Anterior cingulate cortex (tissue), 58 donors: ENCODE measurements at places on chromosomes 2 and 18.

DNA sequence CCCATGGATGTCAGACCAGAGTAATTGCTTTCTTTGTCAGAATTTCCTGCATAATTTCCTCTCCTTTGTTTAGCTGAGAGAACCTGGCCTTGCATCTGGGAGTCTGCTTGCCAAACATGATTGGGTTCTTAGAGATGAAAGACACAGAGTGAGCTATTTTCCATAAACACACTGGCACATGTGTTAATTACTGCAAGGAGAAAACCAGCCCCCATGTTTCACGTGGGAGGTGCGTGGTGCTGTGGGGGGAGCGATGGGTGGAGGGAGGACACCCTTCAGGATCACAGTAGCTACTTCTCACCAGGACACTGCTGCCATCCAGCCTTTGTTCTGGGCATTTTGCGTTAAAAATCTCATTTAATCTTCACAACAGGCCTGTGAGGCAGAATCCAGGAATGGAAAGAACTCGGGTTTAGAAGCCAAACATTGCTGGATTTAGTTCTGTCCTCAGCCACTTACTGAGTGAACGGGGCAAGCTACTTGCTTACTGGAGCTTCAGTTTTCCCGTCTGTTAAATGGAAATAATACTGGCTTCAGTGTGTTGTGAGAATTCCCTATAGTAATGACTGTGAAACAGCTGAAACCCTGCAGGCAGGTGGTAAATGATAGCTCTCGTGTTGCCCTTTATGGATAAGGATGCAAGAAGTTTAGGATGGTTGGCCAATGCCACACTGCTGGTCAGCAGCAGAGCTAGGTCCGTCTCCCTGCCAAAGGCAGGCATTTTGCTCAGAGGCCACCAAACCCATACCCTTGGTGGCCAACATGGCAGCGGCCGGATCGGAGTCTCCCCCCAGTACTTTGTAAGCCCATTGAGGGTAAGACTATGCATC, 100.1 kb upstream of the ASAP2 start:
- no peak for DNase-seq

DNA sequence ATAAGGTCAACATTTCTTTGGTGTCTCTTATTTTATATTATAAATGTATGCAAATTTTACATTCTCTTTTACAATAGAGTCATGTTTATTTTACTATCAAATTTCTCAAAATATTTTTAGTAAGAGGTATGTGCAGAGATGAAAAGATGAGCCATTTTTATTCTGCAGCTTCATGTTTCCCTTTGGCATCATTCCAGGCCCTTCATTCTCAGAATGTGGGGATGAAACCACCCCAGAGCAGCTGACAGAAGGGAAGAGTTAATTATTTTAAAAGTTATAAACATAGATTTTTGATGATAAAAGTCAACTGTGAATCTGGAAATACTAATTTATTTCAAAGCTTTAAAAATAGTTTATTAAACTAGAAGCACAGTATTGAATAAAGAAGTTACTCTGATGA, 12.8 kb upstream of the FSHR start:
- DNase-seq: no peak

- DNase-seq: no peak
Measured at GRCh38 chr2:158484892-158485556, 28.3 kb downstream of the PKP4 start.

GRCh38 chr2:102172745-102173144, 14.1 kb upstream of the IL1RL2 start:
- no peak for DNase-seq

GRCh38 chr2:64396551-64396950, 57.4 kb upstream of the LGALSL start:
- no peak for DNase-seq

GRCh38 chr2:65525616-65526231, 93.3 kb upstream of the SPRED2 start:
- no peak for DNase-seq

- DNase-seq: no peak
Measured at GRCh38 chr2:145724311-145724898, 1204.5 kb upstream of the ZEB2 start.

DNA sequence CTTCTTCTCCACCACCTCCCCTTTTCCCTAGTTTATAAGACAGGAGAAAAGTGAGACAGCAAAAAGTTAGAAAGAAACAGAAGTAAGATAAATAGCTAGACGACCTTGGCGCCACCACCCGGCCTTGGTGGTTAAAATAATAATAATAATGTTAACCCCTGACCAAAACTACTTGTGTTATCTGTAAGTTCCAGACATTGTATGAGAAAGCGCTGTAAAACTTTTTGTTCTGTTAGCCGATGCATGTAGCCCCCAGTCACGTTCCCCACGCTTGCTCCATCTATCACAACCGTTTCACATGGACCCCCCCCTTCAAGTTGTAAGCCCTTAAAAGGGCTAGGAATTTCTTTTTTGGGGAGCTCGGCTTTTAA, 1.5 kb upstream of the BUB1 start:
- DNase-seq: no peak

GRCh38 chr2:9238591-9239326, 32.1 kb downstream of the ASAP2 start:
- no peak for DNase-seq

DNA sequence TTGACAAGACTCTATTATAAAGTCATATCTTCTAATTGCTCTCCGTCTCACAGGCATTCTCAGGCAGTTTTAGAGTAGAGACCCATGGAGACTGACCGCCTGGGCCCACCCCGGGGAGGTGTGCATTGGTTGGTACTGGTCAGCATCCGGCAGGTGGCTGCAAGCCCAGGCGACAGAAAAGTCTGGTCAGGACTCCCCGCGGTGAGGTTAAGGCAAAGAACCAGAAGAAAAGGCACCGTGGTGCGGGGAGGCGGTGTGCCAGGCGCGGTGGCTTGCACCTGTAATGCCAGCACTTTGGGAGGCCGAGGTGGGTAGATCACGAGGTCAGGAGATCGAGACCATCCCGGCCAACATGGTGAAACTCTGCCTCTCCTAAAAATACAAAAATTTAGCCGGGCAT, 32.5 kb downstream of the AMER3 start:
- DNase-seq: no peak

DNA sequence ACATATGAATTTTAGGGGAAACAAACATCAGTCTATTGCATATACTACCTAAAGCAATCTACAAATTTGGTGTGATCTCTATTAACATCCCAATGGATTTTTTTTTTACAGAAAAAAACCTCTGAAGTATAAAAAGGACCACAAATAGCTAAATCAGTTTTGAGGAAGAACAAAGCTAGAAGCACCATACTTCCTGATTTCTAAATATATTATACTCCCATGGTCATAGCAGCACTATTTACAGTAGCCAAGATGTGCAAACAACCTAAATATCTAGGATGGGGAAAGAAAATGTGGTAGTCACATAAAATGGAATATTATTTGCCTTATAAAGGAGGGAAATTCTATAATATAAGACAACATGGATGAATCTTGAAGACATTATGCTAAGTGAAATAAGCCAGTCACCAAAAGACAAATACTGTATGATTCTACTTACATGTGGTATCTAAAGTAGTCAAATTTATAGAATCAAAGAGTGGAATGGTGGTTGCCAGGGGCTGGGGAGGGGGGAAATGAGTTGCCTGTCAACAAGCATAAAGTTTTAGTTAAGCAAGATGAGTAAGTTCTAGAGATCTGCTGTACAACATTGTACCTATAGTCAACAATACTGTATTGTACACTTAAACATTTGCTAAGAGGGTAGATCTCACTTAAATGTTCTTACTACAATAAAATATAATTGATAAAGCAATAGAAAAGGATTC, 17.6 kb upstream of the CASP8 start:
- DNase-seq: no peak

DNA sequence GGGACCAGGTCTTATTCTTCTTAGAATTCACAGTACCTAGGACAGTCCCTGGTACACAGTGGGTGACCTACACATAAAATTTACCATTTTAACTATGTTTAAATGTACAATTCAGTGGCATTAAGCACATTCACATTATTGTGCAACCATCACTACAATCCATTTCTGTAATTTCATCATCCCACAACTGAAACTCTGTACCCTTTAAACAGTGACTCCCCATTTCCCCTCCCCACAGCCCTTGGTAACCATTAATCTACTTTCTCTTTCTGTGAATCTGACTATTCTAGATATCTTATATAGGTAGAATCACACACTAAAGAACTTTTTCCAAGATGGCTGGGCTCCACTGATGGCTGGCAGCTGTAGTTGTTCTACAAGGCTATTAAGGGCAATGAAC, 41.6 kb downstream of the GFPT1 start:
- no peak for DNase-seq

DNA sequence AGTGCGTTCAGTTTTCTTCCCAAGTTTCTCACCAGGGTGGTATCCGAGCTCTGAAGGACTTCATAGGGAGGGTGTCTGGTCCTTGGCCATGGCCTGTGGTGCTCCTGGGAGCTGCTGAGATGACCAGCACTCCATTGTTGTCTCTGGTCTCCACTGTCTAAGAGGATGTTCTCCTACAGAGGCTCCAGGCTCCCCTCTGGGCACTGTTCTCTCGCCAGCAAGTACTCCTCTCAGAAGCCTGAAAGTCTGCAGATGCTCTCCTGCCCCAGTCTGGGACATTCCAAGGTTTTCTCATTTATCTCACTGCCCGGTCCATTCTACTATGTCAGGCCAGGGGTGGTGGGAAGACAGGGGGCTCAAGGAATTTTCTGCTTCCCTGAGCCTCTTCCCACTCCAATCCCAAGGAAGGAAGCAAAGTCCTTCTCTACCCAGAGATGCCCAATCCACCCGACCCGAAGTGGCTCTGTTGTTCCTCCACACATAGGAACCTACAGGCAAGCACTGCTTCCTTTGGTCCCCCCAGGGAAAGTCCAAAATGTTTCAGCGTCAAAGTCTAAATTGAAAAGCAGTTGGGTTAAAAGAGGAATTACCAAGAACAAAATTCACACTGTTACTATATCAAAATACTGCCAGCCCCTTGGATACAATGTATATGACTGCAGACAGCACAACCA, 110.5 kb downstream of the GYPC start:
- DNase-seq: no peak

GRCh38 chr2:202679980-202680379, 45.2 kb downstream of the FAM117B start:
- DNase-seq: no peak

DNA sequence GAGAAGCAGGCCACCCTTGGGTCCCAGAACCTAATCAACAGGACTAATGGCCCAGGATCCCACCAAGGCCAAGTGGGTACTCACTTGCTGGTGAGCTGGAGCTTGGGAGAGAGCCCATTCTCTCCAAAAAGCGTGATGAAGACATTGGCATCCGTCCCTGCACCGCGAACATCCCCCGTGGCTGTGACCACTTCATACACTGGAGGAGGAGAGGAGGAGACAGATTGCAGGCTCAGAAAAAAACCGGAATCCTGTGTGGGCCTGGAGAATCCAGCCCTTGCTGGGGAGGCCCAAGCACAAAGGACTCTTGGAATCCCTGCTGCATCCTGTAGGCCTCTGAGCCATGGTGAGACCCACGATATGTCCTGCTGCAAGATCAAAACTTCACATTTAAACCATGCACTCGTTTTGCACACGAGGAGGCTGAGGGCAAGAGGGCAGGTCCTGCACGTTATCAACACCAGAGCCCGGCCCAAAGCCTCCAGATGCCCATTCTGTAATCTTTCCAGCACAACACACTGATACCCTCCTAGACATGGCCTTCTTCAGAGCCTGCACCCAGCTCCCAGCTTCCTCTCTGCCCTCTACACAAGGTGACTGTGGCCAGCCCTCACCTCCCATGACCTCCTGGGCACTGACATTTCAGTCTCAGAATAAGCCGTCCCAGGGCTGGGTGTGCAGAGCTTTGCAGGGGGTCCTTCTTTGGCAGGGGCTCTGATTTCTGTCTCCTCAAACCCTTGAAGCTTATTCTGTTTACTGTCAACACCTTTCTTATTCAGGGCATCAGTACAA, 7.8 kb downstream of the LOXHD1 start:
- DNase-seq: no peak

- no peak for DNase-seq
Measured at GRCh38 chr2:9774266-9774665, 69.0 kb upstream of the TAF1B start.

DNA sequence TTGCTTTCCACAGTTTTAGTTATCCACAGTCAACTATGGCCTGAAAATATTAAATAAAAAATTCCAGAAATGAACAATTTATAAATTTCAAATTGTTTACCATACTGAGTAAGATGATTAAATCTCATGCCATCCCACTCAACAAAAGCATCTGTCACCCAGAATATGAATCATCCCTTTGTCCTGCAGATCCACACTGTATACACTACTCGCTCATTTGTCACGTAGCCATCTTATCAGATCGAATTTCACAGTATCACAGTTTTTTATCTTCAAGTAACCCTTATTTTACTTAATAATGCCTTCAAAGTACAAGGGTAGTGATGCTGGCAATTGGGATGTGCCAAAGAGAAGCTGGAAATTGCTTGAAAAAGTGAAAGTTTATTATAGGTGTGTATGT, 291.8 kb upstream of the LRATD1 start:
- no peak for DNase-seq

DNA sequence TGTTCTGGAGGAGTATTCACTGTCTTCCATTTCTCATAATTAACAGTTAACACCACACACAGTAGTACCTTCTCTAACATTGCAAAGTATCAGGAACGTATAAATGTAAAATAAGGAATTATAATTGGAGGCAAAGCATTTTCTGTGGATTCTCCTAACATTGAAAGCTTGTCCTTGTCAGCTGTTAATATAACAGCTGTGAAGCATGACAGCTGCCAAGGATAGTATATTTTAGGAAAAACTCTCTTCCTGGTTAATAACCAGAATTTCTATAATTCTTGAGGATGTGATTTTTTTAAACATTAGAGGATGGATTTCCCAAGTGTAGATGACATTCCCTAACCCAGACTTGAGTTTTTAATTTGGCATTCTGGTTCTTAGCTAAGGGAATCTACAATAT, 110.3 kb downstream of the EPC2 start:
- DNase-seq: no peak

DNA sequence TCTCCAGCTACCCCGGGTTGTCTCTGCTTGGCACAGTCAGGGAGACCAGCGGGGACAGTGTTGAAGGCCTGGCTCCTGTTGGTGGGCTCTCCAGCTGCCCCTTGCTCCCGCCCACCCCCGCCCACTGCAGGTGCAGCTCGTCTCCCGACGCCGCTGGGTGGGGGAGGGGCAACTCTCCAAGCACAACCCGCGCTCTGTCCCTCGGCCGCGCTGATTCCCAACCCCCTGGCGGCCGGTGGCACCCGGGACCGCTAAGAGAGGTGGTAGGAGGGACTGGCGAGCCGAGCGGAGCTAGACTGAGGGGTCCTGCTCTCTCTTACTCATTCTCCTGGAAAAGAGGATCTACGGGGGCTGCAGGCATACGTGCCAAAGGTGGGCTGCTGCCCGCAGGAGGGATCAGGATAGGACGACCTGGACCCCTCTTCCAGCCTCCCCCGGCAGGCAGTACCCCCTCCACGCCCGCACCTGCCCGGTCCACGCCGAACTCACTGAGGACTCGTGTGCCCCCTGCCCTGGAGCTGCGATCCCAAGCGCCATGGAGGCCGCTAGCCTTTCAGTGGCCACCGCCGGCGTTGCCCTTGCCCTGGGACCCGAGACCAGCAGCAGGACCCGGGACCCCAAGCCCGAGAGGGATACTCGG, 44.5 kb downstream of the DDX18 start:
- no peak for DNase-seq
